Spleen (tissue), 13 donors: ENCODE measurements at places on chromosomes 4 and X.

DNA sequence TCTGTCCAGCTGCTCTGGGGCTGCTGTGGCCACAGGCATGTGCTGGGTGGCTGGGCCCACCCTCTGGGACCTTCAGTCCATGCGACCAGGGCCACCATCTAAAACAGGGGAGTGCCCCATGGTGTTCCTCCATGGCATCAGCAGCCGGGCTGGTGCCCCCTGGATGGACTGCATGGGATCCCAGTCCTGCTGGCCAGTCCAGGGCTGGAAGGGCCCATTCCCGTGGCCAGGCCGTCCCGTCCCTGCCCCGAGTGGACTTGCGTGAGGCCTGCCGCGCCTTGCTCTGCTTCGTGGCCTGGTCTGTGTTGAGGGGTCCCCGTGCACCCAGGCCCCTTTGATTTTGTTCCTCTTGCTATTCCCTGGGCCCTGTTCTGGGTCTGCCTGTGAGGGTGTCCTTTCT is 36.4 kb downstream of the SORCS2 start:
- H3K4me1 ChIP-seq, result no peaks in the 10 kb centered on the region
- no peak overlapping the region for H3K4me3 ChIP-seq
- no peak for DNase-seq
- no peak overlapping the region for H3K27ac ChIP-seq
- H3K27me3 ChIP-seq, result no peaks in the 10 kb centered on the region

DNA sequence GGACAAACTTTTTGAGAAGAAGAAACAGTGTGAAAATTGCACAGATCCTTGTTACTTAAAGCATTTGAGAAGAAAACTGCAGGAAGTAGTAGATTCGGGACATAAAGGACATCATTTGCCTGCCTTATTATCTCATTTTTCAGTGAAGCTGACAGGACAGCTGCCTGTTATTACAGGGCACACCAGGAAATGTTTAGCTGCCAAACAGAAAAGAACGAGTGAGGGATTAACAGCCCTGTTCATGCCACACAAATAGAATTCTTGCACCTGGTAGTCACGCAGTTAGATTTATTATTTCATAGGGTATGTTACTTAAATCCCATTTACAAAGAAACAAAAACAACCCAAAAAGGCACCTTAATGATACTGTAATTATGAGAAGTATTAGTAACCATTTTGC is 100.6 kb downstream of the CHIC2 start:
- no peak for DNase-seq
- no peaks in the 10 kb centered on the region for H3K4me1 ChIP-seq
- H3K27ac ChIP-seq, result no peak overlapping the region
- no peaks in the 10 kb centered on the region for H3K27me3 ChIP-seq

- H3K27ac ChIP-seq, result no peak overlapping the region
- H3K27me3 ChIP-seq, result peaks cover 68% of the 10 kb centered on the region
- H3K4me3 ChIP-seq, result no peak overlapping the region
- DNase-seq, result no peak
These were observed 70.2 kb downstream of the ADRA2C start for GRCh38 chr4:3836406-3836755.

GRCh38 chrX:40550066-40550465 is 30.7 kb upstream of the ATP6AP2 start:
- H3K27ac ChIP-seq, result no peak overlapping the region
- no peak for DNase-seq
- H3K36me3 ChIP-seq, result no peaks in the 10 kb centered on the region
- no peaks in the 10 kb centered on the region for H3K27me3 ChIP-seq

DNA sequence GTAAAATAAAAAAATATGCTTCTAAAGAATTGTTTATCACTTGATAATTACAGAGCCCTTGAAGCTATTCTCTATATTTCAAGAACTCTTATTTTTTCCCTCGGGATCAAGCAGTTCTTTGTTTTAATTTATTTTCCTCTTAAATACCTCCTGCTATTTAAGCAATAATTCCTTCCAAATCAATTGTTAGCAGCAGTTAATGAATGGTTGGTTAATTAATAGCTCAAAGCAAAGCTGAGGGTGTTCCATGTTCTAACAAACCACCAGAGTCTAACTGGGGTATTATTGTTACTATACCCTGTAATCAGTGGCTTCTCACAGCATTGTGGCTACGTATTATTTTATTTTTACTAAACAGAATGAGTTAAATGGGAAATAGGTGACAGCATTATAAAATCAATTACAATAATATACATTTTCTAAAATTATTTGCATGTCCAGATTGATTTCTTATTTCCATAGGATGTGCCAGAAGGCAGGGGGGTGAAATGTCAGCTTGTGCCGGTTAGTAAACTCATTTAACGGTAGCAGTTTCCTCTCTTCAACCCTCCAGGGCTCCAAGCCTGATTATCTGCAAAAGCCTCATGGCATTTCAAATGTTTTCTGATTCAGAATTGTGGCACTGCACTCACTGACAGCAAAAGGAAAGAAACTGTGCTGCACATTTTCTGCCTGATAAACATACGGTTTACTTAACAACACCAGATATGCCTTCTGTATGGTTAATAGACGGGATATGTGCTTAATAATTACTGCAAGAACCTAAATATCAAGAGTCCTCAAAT is 286.9 kb upstream of the EMCN start:
- H3K4me1 ChIP-seq, result no peaks in the 10 kb centered on the region
- no peaks in the 10 kb centered on the region for H3K27me3 ChIP-seq
- H3K27ac ChIP-seq, result no peak overlapping the region
- H3K4me3 ChIP-seq, result no peak overlapping the region
- DNase-seq, result no peak

GRCh38 chr4:17055788-17056187 is 157.3 kb upstream of the LDB2 start:
- H3K4me3 ChIP-seq, result no peak overlapping the region
- no peak for DNase-seq
- H3K36me3 ChIP-seq, result no peaks in the 10 kb centered on the region
- H3K27me3 ChIP-seq, result no peaks in the 10 kb centered on the region
- no peaks in the 10 kb centered on the region for H3K4me1 ChIP-seq

GRCh38 chrX:8632924-8633323 is 99.0 kb downstream of the ANOS1 start:
- DNase-seq, result no peak
- no peak overlapping the region for H3K27ac ChIP-seq
- no peak overlapping the region for H3K4me3 ChIP-seq
- H3K36me3 ChIP-seq, result no peaks in the 10 kb centered on the region

DNA sequence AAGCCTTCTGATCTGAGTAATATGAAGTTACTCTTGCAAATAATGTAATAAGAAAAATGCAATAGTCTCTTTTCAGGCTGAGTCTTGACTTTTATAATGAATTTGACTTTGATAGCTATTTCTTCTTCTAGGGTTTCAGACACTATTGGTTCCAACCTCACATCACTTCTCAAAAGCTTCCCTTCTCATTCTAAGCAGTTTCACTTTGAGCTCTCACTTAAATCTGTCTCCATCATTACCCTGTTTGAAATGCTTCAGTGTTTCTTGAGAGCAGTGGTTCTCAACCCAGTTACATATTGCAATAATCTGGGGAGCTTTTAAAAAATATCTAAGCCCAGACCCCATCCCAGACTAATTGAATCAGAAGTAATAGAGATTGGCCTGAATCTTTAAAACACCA is 40.5 kb upstream of the BMP2K start:
- no peak overlapping the region for H3K4me3 ChIP-seq
- H3K27me3 ChIP-seq, result no peaks in the 10 kb centered on the region
- DNase-seq, result no peak
- no peaks in the 10 kb centered on the region for H3K36me3 ChIP-seq
- no peak overlapping the region for H3K27ac ChIP-seq
- H3K4me1 ChIP-seq, result no peaks in the 10 kb centered on the region
